NCI-H774 (cell line): ENCODE measurements at places on chromosomes 2 and 18.

GRCh38 chr2:173217116-173217840 is 137.4 kb upstream of the CDCA7 start:
- DNase-seq = no peak

DNA sequence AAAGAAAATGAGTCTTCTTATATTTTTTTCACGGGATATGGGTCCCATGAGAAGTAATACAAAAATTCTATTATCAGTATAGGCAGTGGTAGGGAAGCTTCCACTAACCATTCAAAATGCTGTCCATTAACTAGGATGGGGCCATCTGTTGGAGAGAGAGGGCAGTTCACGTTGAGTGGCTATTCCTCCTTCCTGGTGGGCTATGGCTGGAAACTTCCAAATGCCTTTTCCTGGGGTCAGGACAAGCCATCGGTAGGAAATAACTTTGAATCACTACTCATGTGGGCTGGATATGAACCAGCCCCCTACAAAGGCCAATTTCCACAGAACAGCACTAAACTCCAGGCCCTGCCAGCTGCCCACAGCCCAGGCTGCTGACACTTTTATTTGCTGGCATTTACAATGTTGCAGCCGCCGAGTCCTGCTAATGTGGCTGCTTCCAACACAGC is 156.1 kb upstream of the HNRNPA3 start:
- DNase-seq = no peak

- DNase-seq = no peak
Measured at GRCh38 chr18:12012697-12013096, 31.4 kb downstream of the IMPA2 start.

- no peak for DNase-seq
Measured at GRCh38 chr2:172195836-172196376, 93.2 kb upstream of the DLX2 start.

- no peak for DNase-seq
Measured at GRCh38 chr2:220437938-220438337, 810.5 kb downstream of the SLC4A3 start.

GRCh38 chr2:189178726-189179569 is 613 bp downstream of the COL5A2 start:
- DNase-seq = no peak

GRCh38 chr2:55223958-55224760 is 7.9 kb downstream of the CLHC1 start:
- DNase-seq = no peak

- DNase-seq = no peak
Measured at GRCh38 chr2:141554810-141555209, 576.0 kb downstream of the LRP1B start.

GRCh38 chr2:68295516-68295915 is 24.2 kb downstream of the CNRIP1 start:
- no peak for DNase-seq

- DNase-seq = no peak
Measured at GRCh38 chr2:86189782-86190416, 5.4 kb downstream of the IMMT start.

DNA sequence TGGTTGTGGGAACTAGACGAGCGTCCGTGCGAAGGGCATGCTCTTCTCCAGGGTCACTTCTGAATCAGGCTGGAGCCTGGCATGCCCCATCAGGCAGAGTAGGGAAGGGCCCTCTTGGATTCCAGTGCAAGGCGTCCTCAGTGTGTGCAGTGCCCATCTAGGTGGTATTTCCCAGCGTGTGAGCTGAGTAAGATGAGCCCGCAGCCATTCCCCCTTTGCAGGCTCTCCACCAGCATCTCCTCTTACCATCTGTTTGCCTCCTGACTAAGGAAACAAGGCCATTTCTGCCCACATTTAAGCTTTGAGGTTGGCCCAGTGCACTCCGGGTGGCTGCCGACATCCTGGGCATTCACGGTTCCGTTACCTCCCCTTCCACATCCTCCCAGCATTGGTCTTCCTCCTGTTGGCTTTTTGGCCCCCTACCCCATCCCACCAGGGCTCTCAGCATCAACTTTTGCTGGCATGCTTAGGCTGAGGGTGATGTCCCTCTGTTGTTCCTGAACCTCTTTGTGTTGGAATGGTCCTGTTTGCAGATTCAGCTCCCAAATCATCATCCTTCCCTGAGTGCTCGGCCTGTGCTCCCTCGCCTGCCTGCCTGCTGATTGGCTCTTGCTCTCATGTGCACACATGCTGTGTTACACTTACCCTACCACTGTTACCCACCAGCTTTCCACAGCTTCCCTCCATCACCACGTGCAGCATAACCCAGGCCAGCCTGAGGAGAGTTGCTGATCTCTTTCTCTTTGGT is 11.8 kb downstream of the CEP68 start:
- DNase-seq = no peak

GRCh38 chr2:16665748-16666448 is at the start of gene CYRIA:
CYRIA (minus strand) TSS chr2:16665834; CDS start chr2:16588119, 77,715 bp downstream.
- peak; percentile 36 for DNase-seq

GRCh38 chr2:50772607-50773006 is 259.3 kb downstream of the NRXN1 start:
- DNase-seq = no peak

DNA sequence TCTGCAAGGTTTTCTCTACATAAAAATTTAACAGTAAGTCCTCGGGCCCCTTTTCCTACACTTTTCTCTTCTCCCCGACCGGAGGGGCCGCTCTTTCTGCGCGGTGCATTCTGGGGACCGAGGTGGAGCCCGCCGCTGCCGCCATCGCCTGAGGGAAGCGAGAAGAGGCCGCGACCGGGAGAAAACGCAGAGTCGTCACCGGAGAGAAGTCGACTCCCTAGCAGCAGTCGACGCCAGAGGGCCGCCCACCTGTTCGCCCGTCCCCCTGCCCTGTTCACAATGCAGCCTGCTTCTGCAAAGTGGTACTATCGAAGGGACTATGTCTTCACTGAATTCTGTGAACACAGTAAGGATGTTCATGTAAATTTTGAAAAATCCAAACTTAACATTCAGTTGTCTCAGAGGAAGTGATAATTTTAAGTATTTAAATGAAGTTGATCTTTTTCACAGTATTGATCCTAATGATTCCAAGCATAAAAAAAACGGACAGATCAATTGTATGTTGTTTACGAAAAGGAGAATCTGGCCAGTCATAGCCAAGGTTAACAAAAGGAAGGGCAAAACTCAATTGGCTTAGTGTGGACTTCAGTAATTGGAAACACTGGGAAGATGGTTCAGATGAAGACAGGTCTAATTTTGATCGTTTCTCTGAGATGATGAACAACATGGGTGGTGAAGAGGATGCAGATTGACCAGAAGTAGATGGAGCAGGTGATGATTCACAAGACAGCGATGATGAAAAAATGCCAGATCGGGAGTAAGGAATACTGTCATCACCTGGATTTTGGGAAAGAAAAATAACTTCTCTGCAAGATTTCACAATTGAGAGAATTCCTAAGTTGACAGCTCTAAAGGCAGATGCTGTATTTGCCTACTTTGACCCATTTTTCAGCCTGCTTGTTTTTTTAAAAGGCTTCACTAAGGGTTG is 55.8 kb downstream of the ASXL2 start:
- no peak for DNase-seq

GRCh38 chr2:73238149-73238548 is 4.0 kb downstream of the CCT7 start:
- no peak for DNase-seq

GRCh38 chr18:37742436-37742835 is 176.8 kb upstream of the CELF4 start:
- no peak for DNase-seq

- DNase-seq = no peak
Measured at GRCh38 chr2:30351116-30351515, 95.9 kb upstream of the LCLAT1 start.

DNA sequence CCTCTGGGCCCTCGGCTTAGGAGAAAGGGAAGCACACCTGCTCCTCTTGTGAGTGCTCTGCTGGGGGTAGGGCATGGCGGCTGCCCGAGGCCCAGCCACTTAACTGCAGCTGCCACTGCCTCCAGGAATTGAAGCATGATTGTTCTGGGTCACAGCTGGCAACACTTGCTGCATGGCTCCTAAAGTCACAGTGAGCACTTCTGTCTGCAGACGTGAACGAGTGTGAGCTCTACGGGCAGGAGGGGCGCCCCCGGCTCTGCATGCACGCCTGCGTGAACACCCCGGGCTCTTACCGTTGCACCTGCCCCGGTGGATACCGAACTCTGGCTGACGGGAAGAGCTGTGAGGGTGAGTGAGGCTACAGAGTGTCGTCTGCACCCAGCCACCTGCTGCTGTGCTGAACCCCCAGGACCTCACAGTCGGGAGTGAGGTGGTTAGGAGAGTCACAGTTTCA is 44.4 kb downstream of the FBLN7 start:
- DNase-seq = peak; percentile 85

GRCh38 chr2:157476953-157477709 is 33.2 kb upstream of the CYTIP start:
- no peak for DNase-seq

- no peak for DNase-seq
Measured at GRCh38 chr2:210189452-210190138, 18.4 kb upstream of the KANSL1L start.

- DNase-seq = no peak
Measured at GRCh38 chr2:228901531-228901930, 369.6 kb downstream of the PID1 start.

- no peak for DNase-seq
Measured at GRCh38 chr2:199928626-199929025, 17.5 kb downstream of the C2orf69 start.

DNA sequence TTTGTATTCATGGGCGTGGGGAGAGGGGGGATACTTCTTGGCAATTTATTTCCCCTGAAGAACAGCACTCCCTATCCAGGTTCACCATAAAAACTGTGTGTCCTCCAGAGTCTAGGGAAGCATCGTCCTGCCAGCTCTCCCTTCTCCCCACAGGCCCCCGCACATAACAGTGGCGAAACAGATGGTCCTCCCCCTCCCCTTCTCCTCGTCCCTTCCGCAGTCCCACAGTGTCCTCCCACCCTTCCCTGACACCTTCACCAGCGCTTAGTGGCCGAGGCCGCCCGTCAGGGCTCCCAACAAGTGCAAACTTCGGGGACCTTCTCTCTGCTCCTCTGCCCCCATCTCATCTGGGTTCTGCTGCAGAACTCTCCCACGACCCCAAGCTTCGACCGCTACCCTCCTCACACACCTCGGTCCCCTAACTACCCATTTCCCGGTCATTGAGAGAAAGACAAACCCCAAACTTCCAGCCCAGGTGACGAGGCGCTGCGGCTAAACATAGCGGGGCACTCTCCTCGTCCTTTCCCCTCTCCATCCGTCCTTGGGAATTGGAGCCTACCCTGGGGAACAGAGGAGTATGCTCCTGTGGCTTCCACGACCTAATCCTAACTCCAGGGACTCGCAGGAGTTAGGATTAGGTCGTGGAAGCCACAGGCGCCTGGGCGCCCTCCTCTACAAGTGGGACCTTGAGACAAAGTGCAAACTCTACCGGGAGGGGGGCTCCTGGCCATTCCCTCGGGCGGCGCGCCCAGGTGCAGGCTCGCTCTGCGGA is 971 bp downstream of the ZNF385B start:
- no peak for DNase-seq

GRCh38 chr2:152227969-152228592 is 52.5 kb upstream of the STAM2 start:
- DNase-seq = no peak

- no peak for DNase-seq
Measured at GRCh38 chr2:1633936-1634587, 110.3 kb downstream of the PXDN start.

GRCh38 chr2:62817995-62818713 is 112.6 kb downstream of the EHBP1 start:
- DNase-seq = no peak
